ENCODE measurements at places on chromosomes 2 and 18.
A peak's percentile ranks its signal among the peaks of the same experiment; 100 is the strongest.

DNA sequence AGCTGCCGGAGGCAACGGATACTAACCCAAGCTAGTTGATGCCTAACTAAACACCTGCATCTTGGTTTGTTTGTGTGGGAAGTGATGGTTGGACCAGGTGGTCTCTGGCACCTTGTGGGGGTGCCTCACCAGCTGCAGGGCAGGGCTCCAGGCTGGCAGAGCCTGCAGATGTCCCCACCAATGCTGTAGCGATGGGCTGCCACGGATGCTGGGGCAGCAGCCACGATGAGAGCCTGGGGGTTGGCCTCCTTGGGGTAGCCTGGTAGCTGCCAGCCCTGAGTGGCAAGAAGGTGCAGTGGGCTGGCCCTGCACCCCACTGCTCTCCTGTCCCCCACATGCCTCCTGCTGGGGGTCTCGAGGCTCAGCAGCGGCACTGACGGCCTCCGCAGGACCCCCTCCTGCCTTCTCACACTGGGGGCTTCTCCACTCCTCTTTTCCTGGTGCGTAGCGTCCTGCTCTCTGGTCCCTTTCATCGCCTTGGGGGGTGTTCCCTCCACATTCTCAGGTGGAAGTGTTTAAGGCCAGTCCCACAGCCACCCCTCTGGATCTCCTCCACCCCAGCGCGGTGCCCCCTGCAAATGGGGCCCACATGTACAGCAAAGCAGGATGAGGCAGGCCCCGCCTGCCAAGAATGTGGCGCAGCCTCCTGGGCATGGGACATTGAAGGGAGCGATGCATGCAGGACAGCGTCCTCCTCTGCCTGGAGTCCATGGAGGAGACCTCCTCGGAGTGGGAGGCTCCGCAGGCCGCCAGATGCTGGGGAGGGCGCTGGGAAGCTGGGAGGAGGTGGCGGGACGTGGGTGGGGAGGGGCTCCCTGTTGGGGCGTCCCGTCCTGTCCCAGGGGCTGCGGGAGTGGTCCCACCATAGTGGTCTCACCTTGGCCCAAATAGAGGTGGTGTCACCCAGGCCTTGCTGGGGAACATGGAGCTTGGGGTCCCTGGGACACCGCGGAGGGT lies 173.1 kb downstream of the ASB1 start:
- DNase-seq, result no peak

DNA sequence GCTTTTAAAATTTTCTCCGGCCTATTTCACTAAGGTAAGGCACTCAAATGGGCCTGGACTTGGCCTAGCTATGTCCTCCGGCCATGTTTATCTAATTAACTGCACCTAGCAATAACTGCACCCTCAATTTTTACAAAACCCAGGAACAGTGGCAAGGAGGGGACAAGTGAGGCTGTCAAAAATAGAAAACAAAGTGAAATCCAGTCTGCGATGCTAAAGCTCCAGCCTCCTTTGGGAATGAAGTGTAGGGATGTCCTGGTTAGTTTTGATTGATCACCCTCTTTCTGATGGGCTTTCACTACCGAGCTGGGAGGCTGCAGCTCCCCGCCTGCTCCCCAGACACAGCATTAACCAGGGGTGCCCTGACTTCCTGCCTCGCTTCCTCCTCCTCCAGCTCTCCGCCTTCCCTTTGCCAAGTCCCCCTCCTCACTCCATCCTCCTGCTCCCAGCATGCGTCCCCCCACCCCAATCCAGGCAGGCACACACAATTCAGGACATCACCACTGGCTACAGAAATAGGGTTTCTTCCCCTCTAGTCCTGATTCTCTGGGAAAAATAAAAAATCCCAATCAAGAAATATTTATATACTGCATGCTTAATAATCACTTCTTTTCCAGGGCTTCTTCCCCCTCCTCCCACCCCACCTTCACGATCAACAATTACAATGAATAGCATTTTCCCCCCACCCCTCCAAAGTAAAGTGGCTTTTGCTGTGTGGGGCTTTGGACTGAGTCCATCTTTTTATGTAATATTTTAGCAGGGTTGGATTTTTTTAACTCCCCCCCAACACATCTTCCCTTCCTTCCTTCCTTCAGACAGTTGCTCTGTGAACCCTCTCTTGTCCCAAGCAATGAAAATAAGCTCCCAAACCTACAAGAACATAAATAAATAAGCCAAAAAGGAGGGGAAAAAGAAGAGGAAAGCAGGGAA lies 3.3 kb upstream of the POU3F3 start:
- DNase-seq, result no peak

- no peak for DNase-seq
Observed at GRCh38 chr18:25113566-25113965, 238.4 kb downstream of the ZNF521 start.

- no peak for DNase-seq
Observed at GRCh38 chr2:98847853-98848252, 88.2 kb downstream of the CRACDL start.

- no peak for DNase-seq
Observed at GRCh38 chr2:888211-888801, 62.3 kb upstream of the SNTG2 start.

DNA sequence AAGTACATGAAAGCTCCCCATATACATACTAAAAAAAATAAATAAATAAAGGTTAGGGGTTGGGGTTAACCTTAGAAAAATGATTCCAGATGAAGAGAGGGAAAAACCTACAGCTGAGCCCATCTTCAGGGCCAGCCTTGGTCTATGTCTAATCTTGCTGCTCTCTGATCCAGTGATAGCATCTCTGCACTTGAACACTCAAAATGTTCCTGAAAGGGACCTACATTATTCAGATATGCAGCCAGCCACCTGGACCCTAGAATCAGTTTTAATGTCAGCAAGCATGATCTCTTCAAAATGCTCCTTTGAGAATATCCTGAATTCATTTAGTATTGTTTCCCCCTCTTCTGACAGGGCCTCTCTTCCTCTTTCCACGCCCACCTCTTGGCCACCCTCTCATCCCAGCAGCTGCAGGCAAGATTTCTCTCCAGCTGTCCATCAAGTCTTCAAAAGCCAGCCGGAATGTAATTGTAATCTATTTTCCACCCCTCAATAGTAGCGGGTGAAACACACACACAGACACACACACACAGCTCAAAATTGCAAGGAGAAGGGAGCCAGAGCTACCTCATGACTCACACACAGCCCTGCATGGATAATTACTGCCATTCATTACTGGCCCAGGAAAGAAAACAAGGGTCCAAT lies 135.5 kb downstream of the MYO3B start:
- no peak for DNase-seq

- no peak for DNase-seq
Observed at GRCh38 chr2:80288576-80288975, 16.0 kb downstream of the LRRTM1 start.

- no peak for DNase-seq
Observed at GRCh38 chr2:236882930-236883329, 202.8 kb upstream of the COPS8 start.

DNA sequence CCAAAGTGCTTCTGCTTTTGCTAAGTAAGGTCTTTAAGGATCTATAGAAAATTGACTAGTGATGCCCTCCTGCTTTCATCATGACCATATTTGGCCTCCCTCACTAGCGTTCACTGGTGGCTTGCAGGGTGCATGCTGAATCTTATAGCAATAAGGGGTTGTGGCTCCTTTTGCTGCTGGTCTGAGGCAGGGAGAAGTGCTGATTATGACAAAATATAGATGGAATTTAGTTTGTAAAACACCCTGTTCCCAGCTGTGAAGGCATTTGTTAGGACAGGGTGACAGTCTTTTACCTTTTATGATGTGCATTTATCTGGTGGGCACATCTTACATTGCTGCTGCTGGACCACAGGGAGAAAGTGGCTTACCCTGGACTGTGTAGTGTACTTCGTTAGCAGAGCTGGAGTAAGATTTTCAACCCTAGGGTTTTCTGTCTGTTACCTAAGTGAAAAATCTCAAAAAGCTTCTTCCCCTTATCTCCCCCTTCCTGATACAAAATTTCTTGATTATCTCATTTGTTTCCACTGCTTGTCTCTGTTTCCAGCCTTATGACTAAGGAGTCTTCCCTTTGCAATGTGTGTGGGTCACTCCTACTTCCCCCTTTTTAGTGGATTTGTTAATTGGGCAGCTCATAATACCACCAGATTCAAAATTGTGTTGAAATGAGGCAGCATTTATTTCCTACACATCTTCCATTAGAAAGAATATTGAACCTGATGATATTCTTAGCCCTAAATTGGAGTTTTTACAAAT lies 21.2 kb upstream of the RPL37A start:
- no peak for DNase-seq

GRCh38 chr2:236250286-236250685 lies 13.9 kb downstream of the ASB18 start:
- no peak for DNase-seq

DNA sequence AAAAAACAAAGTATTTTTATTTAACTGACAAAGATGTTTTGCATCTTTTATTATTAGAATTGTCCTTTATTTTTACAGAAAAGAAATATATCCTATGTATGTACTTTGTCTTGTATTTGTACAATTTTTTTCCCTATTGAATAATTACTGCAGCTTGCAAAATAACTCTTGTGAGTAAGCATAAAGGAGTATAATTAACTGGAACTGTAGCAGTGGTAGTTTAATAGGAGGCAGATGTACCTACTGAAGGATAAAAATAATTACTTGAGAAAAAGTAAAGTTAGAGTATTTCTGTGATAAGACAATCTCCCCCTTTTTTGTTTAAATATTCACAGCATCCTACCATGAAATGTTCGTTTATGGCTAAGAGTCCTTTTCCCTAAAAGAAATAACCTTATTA lies 34.7 kb downstream of the EHBP1 start:
- DNase-seq, result no peak

DNA sequence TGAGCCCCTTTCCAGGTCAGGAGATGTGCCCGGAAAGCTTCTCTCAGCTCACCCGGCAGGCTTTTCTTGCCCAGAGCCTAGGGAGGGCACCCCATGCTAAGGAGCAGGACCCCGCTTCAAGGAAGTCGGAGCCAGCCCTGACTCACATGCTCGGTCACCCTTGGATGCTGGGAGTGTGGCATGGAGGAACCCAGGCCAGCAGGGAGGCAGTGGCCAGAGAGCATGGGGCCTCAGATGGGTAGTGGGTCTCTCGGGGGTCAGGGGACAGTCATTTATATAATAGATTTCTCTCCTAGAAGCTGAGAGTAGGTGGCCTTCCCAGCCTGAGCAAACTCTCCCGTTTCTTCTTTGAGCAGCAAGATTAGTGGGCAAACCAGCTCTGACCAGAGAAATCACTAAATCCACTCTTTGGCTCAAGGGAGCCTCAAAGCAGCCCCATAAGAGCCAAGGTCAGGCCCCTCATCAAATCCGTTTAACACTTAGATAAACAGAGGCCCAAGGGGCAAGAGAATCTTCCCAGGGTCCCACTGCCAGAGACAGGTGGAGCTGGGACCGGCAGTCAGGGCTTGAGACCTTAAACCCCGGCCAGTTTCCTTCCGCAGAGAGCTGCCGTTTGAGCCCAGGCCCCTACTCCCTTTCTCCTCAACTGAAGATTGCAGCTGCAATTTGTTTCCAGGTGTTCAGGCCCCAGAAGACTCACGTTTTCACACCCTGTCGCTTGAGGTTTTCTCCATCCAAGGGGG lies 113.1 kb downstream of the CYP26B1 start:
- peak; percentile 74 for DNase-seq

- no peak for DNase-seq
Observed at GRCh38 chr2:99430614-99431291, 59.1 kb downstream of the REV1 start.

DNA sequence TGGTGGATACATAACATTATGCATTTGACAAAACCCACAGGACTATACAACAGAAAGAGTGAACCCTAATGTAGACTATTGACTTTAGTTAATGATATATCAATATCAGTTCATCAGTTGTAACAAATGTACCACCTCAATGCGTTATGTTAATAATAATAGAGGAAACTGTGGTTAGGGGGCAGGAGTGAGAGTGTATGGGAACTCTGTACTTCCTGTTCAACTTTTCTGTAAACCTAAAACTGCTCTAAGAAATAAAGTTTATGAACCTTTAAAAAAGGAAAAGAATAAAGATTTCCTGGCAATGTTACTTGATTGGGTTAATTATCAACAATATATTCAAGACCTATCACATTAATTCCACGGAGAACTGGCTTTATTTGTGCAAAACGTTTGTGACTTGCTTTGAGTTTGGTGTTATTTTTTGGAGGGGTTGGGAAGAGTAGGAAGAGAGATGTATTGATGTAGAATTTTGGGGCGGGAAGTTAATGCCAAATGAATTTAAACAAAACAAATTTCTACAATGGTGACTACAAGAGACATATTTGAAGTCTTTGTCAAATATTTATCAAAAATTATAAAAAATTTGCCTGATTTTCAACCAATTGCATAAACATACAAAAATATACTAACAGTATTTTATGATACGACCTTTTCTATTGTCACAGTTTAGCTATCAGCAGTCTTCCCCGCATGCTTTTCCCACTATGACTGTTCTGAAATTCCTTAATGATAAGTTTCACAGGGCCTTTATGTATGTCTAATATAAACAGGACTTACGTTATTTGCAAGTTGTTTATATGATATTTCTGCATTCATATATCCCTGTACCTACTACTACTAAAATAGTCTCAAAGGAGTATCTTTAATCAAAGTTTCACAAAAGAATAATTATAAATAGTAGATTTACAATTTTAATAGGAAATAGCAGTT lies 2.1 kb upstream of the RTN4 start:
- no peak for DNase-seq

- no peak for DNase-seq
Observed at GRCh38 chr2:215833531-215834162, 179.7 kb downstream of the MREG start.

- DNase-seq, result no peak
Observed at GRCh38 chr2:157257312-157258252, at the start of gene GALNT5. TSS of gene GALNT5 (plus strand) at chr2:157257705. CDS start at chr2:157258083, 378 bp downstream.

DNA sequence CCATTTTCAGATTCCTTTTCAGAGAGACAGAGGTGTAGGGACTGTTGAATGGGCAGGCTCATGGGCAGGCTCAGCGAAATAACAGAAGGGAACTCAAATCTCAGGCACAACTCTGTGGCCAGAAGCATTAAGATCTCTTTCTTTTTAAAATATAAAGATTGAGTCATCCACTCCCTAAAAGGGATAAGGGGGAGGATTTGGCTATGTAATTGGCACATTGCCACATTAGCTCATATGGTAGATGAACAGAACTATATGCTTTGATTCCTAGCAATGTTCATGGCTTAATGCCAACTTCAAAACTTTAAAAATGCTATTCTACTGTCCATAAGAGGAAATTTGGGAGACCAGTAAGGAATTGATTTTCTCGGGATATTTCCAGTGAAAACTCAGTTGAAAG lies 53.8 kb upstream of the SLC5A7 start:
- no peak for DNase-seq

- DNase-seq, result no peak
Observed at GRCh38 chr18:57581301-57581934, 5.1 kb downstream of the FECH start.

DNA sequence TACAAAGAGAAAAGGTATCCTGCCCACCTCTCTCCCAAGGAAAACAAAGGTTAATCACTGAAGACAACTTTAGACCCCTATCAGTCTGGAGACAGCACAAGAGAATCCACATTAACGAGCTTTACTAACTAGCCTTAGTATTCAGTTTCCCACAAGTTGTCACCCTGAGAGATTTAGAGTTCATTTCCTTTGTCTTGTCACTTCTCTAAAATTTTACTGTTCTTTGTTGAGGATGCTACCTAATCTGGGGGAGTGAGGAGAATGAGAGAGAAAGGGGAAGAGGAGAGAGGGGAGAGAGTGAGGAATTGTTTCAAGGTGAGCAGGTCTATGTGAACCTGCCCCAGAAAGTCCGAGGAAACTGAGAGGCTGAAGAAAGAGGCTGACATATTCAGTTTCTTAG lies 28.4 kb downstream of the C2orf76 start:
- DNase-seq, result no peak
